Astrocyte (in vitro differentiated cells and primary cell): ENCODE measurements at places on chromosomes 7 and 10. TPM values are rescaled to one million over a fixed set of nuclear protein-coding genes. Genes with fewer than 3 reads are reported as not detected.

GRCh38 chr7:148049068-148049467 lies 541.5 kb upstream of the C7orf33 start:
- no peak for DNase-seq

DNA sequence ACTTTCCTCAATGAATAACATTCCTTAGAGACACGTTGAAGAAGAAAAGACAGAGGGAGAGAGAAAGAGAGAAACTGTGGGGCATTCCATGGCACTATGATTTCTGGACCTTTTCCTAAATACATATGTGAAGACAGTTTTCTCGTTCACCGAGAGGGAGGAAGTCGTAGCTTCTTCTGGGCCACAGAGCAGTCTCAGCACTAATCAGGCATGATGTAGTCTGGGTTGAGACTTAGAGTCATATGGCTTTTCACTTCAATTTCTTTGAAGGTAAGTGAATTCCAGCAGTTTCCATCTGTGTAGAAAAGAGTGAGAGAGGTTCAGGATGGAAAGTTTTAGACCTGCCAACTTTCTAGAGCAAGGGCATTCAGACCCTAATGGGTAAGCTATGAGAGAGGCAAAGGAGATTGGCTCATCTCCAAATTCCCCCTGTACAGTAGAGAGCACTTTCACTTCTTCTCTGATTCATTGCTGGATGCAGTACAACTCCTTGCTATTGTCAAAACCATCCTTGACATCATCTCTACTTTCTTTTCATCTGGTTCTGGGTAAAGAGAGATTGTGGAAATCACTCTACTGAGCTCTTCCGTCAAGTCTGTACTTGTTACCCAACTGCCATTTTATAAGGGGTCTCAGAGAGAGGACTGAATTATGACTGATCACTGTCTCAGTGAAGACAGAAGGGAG lies 31.5 kb upstream of the OR9A4 start:
- no peak for DNase-seq

DNA sequence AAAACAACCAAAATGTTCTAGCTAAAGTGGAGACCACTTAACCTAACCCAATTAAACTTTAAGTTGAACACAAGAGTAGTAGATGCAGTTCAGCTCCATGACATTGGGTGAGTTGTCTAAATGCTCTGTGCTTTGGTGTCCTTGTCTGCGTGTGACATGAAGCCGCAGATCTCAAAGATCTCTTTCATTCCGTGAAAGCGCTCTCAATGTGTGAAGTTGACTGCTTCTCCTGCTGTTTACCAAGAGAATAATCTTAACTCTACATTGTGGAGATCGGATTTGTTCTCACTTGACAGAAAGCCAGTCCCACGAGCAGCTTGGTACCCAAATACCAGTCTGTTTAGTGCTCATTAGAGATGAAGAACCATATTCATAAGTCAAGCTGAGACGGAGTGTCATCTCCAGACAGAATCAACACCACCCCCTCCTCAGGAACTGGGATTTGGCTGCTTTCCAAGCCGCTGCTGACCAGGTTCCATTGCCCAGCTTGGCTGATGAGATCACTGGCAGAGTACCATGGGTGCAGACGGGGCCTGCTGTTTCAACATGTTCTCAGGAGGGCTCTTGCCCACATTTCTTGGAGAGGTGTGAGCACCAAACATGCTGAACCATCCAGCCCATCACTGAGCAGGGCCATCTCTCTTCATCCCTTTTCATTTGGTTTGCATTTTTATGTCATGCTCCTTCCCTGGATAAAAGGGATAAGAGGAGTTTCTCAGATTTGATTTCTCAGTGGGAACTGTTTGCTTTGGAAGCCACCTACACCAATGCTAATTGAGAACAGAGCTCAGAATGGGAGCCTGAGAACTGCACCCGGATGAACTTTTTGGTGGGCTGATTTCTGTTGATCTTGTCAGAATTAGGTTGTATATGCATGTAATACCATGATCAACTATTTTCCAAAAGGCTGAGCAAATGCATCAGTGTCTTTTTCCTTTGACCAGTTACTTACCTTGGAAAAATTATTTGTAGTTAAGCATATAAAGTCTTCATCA lies 95.8 kb upstream of the AGBL3 start:
- peak; percentile 77 for DNase-seq

GRCh38 chr7:151058781-151059366 lies 515 bp upstream of the SLC4A2 start:
- DNase-seq: no peak

GRCh38 chr7:12884033-12884432 lies 196.6 kb downstream of the ARL4A start:
- peak; percentile 52 for DNase-seq

GRCh38 chr7:90165724-90166123 lies 11.5 kb downstream of the STEAP1 start:
- DNase-seq: no peak

DNA sequence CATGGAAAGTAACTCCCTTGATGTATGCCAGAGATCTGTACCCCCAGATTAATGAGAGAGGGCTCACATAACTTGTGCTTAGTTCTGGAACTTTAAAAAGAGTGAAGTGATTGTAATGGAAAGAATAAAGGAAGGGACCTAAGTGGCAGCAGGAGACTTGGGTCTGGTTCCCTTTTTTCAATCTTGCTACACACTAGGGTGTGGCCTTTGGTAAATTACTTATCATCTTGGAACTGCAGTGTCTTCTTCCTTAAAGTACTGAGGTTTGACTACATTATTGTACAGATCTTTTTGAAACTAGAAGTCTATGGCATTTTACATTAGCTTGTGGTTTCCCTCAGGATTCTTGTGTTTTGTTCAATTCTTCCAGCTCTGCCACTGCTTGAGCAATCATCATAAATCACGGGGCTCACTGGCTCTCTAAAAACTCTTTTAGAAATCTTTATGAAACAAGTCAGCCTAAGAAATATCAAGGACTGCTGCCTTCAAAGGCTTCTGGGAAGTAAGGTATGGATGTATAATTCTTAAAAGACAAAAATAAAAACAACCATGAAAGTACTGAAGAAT lies 22.5 kb upstream of the CHRM2 start:
- peak; percentile 75 for DNase-seq

DNA sequence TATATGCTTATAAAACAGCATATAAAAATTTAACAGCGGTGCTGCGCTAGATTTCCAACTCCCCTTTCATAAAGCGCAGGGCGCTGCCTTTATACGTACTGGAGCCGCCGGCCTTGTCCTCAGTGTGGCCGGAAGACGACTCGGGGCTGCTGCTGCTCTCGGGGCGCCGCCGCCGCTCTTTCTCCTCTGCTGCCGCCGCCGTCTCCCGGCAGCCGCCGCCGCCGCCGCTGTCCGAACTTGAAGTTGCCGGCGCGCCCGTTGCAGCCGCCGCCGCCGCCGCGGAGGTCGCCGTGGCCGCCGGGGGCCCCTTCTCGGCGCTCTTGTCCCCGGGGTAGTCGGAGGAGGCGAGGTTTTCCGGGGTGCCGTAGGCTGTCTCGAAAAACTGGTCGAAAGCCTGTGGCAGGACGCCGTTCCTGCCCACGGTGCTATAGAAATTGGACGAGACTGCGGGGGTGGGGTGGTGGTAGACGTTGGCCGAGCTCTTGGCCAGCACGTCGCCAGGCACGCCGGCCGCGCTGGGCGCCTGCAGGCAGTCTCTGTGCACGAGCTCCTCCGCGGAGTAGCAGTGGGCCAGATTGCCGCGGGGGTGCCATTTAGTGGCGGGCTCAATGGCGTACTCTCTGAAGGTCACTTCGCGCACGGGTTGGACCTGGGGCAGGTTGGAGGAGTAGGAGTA lies 557 bp downstream of the HOXA11 start:
- DNase-seq: no peak

DNA sequence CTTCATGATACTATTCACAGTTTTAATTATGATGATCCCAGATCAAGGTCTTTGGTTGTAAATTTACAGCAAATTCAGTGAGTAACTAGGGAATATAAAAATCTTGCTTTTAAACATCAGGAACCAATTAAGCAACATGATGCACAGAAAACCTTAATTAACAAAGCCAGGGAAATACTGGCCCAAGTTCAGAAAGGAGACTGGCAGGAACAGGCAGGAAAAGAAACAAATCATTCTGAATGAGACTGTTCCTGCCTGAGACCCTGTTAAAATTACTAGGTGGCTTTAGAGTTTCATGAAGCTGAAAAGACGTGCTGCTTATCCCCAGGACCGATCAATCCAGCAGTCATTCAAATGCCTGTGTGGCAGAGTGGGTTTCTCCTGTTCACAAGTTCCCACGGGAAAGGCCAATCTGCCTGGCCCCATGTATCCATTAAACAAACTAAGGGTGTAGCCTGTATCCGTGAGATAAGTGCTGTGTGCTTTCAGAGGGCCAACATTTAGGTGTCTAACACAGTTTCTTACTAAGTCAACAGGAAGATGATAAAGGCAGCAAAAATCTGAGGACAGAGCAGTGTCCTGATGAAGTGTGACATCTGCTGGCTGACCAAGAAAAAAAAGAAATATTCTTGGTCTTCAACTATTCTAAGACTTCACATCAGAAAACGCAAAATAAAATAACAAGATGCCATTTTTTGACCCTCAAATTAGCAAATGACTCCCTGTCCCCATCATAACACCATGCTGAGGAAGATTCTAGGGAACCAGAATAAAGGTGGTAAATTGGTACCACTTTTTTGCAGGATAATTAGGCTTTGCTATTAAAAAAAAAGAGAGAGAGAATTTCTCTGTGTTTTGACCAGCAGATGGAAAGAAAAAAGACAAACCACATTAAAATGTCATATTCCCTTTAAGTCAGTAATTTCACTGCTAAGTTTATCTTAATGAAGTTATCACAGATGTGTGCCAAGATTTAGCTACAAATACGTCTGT lies 34.2 kb downstream of the PUS7 start:
- DNase-seq: peak; percentile 83

- DNase-seq: no peak
These were observed 6.3 kb downstream of the COL28A1 start for GRCh38 chr7:7529328-7529727.

- DNase-seq: peak; percentile 96
These were observed 3.4 kb downstream of the CAV1 start for GRCh38 chr7:116528008-116528789.

DNA sequence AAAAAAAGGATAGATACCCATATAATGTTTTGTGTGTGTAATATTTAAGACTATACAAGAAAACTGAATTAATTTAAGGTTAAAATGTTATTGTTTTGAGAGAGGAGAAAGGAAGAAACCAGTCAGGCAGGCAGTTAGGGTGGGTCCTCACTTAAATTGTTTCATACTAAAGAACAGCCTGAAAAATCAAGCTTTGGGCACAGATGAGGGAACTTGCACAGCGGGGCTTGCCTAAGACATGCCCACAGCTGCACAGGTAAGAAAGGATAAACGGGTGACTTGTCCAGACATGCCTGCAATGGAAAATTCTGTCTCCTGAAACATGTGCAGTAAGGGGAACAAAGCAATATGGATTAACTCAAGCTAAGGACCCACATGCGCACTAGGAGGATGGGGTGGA lies 158.4 kb downstream of the BBS9 start:
- DNase-seq: no peak

DNA sequence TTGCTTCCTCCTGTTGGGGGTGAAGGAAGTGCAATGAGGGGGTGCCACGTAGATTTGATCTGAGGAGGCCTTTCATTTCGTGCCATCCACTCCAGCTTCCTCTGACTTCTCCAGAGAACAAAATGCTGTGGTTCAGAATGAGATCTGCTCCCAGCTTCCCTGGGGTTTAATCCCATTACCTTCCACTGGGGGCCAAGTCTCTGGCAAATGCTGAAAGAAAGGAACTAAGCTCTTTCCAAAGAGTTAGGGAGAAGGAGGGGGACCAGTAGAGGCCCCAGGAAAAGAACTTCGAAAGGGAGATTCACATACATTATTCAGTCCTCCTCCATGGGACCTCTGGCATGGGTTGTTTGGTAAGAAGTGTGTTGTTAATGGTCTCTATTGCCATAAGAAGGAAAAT lies 727.0 kb downstream of the TYW1 start:
- DNase-seq: no peak

- DNase-seq: peak; percentile 70
These were observed 27.9 kb upstream of the ASCC1 start for GRCh38 chr10:72243822-72244437.

DNA sequence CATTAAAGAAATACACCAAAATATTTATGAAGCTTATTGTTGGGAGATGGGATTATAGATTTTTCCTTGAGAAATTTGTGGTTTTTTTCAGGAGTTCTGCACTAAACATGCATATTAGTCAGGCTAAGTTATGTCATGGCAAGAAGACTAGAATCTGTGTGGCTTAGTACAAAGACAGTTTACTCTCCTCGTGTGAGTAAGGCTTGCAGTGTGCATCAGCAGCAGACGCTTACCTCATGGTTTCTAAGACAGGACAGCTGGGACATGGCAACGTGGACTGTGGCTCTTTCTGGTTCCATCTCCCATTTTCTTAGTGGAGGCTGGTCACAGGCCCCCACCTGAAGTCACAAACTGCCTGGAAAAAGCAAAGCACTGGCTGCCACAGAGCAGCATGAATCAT lies 429.6 kb upstream of the VSTM2A start:
- DNase-seq: no peak

GRCh38 chr10:48509974-48510692 lies 94.7 kb downstream of the ARHGAP22 start:
- DNase-seq: no peak

DNA sequence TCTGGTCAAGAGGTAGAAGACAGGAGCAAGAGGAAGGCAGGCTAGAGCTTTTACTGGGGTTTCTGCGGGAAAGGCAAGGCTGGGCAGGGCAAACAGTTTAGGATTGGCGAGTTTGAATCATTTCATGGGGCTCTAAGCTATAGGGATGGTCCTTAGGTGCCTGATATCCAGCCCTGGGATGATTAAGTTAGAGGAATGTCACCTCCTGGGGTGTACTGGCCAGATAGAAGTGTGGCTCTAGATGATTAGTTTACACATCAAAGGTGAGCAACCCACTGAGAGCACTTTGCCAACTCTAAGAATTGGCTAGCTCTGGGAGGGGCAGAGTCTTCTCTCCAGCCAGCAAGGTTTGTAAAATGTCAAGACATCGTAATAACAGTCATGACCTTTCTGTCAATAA lies 52.4 kb downstream of the ZNF365 start:
- DNase-seq: no peak

- DNase-seq: no peak
These were observed 353.6 kb downstream of the CRPPA start for GRCh38 chr7:16067711-16068110.

GRCh38 chr10:88271761-88272543 lies 311.2 kb downstream of the RNLS start:
- DNase-seq: no peak

DNA sequence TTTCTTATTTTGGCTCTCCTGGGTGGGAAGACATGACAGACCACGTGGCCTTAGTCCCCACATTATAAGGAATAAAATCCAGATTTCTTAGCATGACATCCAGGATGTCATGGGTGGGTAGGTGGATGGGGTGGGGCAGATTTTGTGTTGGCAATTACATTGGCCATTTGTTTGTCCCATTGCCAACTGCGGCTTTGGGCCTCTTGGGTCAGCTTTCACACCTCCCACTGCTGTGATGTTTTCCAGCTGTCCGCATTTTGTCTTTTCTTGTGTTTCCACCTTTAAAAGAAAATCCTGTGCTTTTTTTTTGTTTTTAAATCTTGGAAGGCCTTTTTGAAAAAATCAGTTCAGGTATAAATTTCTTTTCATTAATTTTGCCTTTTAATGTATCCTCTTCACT lies 237.0 kb downstream of the SDK1 start:
- DNase-seq: no peak

The ASAH2 gene
- 1.4 and 2.4 TPM in 2 replicates for total RNA-seq

The FKBP6 gene
- total RNA-seq: not detected in 2 replicates

The OR2A12 gene
- not detected in 2 replicates for total RNA-seq

The MYL10 gene
- 0.73 and 2.8 TPM in 2 replicates for total RNA-seq

The FAM25A gene
- total RNA-seq: not detected in 2 replicates

The PLCE1 gene
- 0.58 and 0.84 TPM in 2 replicates for total RNA-seq

The HOXA4 gene
- total RNA-seq: not detected in 2 replicates

The AFAP1L2 gene
- 26.6 and 28.1 TPM in 2 replicates for total RNA-seq

The SLC18A3 gene
- total RNA-seq: 1.0 and 4.6 TPM in 2 replicates

The SPDYE6 gene
- not detected in 2 replicates for total RNA-seq

The ADIRF gene
- not detected in 2 replicates for total RNA-seq

The DNA2 gene
- 4.8 and 5.8 TPM in 2 replicates for total RNA-seq
